ENCODE measurements at places on chromosomes 7 and 10.

DNA sequence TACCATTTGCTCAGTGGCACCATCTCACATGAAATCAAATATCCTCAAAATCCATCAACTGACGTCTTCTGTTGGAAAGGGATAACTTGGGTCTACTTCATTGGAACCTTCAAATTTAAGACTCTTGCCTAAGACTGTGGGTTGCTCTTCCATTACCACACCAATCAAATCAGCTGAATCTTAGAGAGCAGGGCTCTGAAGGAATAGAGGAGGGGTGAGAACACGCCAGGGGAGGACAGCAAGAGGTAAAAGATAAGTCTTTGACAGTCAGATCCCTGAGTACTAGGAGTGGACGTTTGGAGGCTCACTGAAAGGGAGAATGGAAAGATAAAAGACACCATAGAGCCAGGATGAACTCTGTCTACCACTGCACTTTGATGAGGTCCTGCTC lies 107.5 kb downstream of the CCDC71L start:
- no peak for DNase-seq

DNA sequence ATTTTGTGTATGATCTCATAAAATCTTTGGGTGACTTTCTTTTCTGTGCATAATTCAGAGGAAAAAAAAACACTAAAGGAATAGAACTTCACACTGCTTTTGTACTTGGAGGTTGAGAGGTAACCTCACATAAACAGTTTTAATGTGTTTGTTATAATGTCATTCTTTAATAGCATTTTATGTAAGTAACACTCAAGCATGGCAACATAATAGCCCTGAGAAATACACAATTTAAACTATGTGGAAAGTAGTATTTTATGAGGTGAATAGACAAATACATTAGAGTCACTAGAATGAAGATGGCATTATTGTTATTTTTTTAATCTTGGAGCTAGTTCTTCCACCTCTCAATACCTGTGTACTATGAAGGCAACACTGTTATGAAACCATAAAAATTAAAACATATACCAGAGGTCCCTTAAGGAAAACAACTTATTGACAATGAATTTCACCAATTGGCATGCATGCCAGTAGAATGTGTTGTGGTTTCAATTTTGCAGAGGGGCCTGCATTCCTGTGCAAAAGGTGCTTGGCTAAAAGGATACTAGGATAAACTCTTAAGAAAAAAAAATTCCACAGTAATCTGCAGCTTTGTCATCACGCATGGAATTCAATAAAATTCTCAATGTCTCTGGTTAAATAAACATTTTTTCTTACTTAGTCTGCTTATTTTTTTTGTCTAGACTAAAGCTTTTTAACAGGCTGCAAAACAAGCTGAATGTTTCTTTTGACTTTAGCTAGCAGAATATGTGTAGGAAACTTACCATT lies 102.5 kb downstream of the CD36 start:
- DNase-seq: no peak

DNA sequence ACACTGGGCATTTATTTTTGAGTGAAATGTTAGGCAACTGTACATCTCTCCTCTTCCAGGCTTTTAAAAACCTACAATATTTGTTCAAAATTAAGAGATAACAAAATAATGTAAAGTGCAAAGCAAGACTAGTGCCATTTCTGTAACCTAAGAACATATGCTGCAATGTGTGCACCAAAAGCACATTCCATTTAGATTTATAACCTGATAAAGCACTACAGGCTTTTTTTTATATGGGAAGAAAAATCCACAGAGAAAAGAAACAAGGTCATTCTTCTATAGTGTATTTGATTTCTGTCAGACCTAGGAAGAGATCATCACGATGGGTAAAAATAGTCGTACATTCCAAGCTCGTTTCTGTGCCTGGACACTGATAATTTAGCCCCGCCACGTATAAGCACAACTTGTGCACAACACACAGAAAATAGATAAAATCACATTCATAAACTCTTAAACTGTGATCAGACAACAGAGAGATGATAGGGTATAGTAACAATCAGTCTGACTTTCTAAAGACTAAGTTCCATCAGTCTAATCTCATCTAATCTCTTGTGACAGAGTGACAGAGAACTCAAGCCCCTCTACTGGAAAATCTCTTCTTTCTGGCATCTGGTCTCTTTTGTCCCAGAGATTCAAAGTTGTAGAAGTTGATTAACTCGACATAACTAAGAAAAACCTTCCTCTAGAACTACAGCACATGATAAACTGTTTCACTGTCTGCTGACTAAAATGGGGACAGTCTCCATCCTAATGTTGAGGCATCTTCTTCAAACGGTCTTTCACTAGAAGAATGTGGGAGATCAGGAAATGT lies 6.7 kb downstream of the LAMB1 start:
- no peak for DNase-seq

DNA sequence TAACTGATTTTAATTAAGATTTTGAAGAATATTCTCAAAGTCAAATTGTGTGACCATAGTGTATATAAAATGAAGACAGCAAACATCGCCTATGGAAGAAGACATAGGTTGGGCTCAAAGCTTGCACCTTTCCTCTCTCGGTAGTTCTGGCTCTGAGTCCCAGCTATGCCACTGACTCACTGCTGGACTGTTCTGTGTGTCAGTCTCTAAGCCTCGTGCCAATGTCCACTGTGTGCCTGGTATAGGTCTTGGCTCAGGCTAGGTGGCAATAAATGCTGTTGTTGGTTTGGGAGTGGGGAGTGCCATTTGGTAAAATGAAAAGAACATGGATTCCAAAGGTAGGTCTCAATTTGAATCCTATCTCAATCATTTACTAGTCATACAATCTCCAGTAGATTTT lies 137.5 kb upstream of the RHEB start:
- DNase-seq: no peak

- DNase-seq: no peak
These were observed 8.0 kb upstream of the GRK5 start for GRCh38 chr10:119199231-119199992.

GRCh38 chr7:42690794-42691639 lies 220.9 kb downstream of the C7orf25 start:
- DNase-seq: no peak

- DNase-seq: no peak
These were observed 14.2 kb downstream of the CLRN3 start for GRCh38 chr10:127878475-127879055.

DNA sequence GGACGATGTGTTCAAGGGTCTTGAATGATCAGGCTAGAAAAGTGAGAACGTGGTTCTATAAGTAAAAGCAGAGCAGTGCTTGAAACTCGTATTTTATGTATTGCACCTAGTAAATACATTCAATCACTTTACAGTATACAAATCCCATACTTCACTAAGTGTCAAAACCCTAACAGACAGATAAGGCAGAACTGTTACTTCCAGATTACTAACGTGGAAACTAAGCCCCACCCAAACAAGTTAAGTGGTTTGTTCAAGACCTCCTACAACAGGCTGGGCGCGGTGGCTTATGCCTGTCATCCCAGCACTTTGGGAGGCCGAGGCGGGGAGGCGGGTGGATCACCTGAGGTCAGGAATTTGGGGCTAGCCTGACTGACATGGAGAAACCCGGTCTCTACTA lies 9.2 kb upstream of the MYO1G start:
- DNase-seq: no peak

DNA sequence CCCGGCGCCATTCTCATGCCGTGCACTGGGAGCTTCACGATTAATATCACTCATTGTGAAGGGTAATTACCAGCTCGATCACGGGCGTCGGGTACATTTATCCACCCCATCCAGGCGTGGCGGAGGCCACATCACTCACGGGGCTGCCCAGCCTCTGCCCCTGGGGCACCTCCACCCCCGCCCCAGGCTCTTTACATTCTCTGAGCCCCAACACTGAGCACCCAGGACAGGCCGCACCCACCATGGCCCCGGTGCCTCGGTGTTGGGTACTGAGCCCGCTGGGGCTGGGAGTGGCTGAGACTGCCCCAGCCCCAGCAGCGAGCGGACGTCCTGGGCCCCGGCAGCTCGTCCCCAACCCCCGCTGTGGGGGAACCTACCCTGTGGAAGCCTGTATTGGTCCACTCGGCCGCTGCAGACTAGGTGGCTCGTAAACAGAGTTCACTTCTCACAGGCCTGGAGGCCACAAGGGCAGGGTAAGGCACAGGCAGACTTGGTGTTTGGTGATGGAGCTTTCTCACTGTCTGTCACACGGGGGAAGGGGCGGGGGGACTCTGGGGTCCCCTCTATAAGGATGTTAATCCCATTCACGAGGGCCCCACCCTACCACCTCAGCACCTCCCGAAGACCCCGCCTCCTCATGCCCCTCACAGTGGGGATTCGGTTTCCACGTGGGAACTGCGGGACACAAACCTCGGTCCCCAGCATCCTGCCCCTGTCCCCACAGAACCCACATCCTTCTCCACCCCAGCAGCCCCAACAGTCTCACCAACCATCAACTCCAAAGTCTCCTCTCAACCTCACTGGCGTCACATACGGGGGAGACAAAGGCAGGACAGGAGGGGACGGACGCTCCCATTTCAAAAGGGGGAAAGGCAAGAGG lies 184.1 kb downstream of the ELFN1 start:
- DNase-seq: no peak

- no peak for DNase-seq
These were observed 8.5 kb upstream of the C10orf105 start for GRCh38 chr10:71727738-71728737.

DNA sequence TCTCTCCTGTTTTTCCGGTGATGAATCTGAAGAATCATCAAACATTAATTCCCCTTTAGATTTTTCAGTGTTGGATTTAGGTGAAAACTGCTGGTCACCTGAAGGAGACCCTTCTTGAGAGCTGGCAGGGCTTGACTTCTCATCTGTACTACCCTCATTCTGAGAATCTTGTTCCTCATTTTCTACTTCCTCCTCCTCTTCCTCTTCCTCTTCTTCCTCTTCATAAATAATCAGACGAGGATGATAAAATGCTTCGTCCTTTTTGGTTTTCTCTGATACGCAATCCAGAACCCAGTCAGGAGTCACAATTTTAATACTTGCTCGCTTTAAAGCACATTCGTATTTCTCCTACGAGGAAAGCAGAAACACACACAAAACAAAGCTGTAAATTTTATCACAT lies 26.9 kb downstream of the PAXIP1 start:
- no peak for DNase-seq

DNA sequence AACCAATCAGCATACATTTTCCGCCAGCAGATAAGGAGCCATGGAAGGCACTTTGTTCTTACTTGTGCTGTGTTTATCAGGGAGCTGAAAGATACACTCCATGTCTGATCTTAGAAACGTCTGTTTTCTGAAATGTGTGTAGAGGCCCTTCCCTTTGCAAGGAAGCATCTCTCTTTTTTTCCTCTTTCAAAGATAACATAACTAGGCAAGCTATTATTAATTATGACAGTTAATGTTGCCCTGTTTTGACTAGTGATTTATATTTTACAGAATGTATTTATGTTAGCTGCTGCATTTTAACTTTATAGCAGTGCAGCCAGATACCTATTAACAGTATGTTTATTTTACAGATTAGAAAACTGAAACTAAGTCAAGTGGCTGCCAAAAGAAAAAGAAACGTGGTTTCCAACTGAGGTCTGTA lies 683.2 kb upstream of the IGFBP3 start:
- DNase-seq: no peak

GRCh38 chr10:119250641-119251314 lies 43.4 kb downstream of the GRK5 start:
- DNase-seq: no peak

DNA sequence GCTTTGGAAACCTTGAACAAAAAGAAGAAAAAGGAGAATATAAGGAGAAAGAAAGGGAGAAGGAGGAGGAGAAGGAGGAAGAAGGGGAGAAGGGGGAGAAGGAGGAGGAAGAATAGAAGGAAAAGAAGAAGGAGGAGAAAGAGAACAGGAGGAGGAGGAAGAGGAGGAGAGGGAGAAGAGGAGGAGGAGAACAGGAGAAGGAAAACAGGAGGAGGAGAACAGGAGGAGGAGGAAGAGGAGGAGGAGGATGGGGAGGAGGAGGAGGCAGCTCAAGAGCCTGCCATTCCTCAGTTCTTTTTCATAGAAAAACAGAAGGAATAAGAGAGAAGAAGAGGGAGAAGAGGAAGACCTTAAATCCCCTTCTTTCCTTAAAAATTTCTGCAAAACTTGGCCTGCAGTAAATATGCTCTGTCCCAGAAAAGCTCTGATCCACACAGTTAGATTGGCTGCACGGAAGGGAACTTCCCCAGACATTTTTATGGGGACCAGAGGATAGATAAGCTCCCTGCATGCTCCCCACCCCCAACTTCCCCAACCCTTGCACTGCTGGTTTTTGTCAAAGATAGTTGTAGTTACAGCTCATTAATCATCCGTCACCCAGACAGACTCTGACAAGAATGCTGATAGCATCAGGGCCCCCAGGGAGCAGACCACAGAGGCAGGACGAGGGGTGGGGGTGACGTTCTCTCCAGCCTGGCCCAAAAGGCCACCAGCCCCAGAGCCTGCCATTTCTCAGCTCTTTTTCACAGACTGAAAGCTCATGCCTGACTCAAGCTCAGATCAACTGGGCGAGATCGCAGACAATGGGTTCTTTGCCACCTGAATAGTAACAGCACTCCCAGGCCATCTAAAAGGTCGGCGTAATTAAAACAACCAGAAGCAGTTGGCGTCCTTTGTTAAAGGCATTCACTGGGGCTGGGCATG lies 34.5 kb upstream of the LYZL1 start:
- DNase-seq: no peak

DNA sequence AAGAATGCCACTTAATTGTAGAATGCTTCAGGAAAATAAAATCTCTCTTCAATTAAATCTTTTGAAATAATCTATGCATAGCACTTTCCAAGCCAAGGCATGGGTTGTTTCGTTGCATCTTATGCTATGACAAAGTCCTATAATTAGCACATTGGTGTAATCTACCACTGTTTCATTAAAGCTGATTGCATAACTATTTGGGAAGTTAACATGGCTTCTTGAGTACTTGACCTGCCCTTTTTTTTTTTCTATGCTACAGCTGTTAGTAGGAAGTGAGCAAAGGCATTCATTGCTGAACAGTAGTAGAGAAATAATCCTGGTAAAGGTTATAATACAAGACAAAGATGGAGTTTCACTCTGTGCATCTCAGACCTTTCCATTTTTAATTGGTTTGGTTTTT lies 557.2 kb upstream of the CELF2 start:
- no peak for DNase-seq

DNA sequence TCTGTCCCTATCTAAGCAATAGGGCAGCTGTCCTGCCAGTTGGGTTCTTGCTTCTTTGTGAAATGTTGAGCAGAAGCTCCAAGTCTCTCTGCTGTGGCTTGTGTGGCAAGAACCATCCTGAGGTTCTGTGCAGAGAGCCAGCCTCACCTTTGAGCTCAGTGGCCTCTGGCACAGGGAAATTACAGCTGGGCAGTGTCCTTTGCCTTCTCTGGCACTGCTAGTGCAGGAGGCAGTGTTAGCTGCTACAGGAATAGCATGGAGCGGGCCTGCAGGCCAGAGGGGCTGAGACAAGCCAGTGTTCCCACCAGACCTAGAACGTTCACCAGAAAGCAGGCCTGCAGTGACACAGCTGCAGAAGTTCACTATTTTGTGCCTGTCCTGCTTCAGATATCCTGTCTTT lies 1.8 kb downstream of the PRXL2A start:
- no peak for DNase-seq

- DNase-seq: peak; percentile 80
These were observed 8.2 kb downstream of the TACR2 start for GRCh38 chr10:69408318-69409175.
